T follicular helper cell (primary cell): ENCODE measurements at places on chromosomes 3 and 15.

DNA sequence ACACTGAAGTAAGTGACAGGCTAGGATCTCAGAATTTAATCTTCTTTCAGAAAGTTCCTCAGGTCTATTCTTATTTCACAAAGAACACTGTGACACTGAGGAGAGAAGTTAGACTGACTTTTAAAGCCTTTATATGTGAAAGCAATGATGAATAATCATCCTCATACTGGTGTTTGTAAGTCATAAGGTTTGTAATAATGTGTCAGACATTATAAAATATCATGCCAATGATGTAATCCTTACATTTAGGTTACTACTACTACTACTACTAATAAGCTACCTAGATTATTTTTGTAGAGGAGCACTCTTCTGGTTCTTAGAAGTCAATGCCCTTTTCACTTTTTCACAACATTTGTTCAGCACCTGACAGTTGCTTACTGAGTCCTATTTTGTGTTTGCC, 33.4 kb downstream of the FANCD2OS start:
- no peak for DNase-seq

- no peak for DNase-seq
Observed at GRCh38 chr3:177598097-177598833, 401.0 kb upstream of the TBL1XR1 start.

DNA sequence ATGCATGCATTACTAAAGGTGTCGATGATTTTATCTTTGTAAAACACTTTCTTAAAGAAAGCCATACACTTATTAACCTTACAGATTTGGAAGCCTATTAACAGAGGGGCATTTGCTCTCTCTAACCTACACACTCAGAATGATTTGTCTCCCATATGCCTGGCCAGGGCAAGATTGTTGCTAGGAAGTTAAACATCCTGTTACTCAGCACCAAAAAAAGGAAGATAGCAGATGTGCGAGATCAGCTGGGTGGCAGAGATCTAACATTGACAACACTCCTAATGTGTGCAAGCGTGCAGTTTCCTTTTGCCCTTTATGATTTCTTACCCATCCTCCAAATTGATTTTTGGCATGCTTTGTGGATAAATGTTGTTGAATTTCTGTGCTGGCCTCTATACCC, 73.9 kb upstream of the TMEM108 start:
- DNase-seq, result no peak

- no peak for DNase-seq
Observed at GRCh38 chr3:186003610-186004009, 65.8 kb upstream of the TRA2B start.

- DNase-seq, result no peak
Observed at GRCh38 chr3:179933080-179933479, 103.7 kb downstream of the PEX5L start.

DNA sequence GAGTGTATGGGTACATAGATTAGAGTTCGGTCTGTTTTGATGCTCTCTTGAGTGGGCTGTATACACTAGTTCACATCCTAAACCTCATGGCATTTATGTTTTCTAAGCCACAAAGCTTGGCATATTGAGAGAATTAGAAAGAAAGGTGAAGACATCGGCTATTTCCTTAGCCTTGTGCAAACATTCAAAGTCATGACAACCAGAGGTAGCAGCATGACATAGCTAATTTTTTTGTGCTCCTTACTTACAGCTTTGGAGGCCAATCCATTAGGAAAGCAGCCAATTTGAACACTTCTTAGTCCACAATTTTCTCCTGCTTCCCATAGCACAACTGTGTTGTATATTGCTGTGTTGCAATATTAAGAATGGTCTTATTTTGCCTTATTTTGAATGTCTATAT, 21.5 kb upstream of the AADAC start:
- DNase-seq, result no peak

DNA sequence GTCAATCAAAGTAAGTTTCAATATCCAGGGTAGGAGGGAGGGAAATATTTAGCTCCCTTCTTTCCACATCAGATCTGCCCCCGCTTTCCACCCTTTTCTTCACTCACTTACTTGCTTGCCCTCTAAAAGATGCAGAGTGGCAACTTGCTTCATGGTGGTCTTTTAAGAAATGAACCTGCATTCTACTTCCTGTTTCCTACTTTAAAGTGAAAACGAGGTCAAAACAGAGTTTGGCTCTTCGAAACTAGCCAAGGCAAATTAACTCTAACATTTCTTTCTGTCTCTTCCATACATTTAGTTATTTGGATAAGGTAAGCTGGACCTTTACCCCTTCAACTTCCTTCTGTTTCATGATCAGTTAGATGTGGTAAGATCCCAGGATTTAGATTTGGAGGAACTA, 34.2 kb upstream of the PEX5L start:
- DNase-seq, result no peak

DNA sequence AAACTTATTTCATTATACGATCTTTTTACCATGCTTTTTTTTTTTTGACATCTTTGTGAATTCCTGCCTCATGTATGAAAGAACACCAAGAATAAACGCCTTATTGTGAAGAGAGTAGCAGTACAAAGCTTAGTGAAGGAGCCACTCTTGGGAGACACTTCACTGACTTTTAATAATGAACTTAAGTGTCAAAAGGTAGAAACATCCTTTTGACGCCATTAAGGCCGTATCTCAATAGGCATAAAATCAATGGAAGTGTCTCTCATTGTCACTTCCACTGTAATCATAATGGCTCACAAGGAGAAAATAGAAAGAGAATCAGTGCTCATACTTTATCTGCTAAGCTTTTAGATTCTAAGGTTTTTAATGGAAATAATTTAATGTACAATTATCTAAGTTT, 657.8 kb downstream of the DIPK2A start:
- DNase-seq, result no peak

- DNase-seq, result no peak
Observed at GRCh38 chr3:97763586-97764406, 762 bp upstream of the ARL6 start.
